Prostate gland (tissue), 2 donors: ENCODE measurements at places on chromosomes 2 and 18.

DNA sequence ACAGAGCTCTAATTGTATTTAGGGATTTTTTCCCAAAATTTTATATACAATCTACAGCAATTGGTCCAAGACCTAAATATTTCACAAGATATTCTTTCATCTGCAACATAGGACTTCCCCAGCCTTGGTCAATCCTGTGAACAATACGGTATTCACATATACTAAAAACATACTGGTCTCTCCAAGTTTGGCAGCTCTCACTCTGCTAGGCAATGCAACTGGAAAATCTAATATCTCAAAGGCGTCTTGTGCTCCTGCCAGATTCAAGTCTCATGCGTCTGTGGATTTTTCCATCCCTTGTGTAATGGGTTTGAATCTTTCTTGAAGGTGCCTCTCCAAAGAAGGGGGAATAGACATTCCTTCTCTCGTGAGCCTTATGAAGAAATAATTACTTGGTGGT, 27.4 kb upstream of the MBOAT2 start:
- DNase-seq, result no peak

DNA sequence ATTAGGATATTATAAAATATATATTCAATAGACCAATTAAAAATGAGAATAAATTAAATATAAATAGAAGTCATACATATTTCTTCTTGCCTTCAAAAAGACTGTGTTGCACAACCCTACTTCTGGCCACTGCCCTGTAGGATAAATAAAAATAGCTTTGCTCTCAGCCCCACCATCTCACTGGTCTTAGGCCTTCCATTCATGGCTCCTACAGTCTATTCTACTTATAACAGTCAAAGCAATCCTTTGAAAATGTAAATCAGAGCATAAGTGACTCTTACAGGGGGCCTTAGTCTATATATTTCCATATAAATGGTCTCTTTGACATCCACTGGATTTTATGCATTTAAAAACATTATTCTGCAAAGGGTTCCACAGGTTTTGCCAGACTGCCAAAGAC, 72.9 kb downstream of the KLF7 start:
- no peak for DNase-seq

- peak; percentile 13 for DNase-seq
These were observed 44.1 kb downstream of the GATA6 start for GRCh38 chr18:22213333-22213973.

- no peak for DNase-seq
These were observed 8.2 kb downstream of the ACTR3 start for GRCh38 chr2:113898081-113898480.

GRCh38 chr2:85181134-85181631, 48.0 kb downstream of the TCF7L1 start:
- no peak for DNase-seq

DNA sequence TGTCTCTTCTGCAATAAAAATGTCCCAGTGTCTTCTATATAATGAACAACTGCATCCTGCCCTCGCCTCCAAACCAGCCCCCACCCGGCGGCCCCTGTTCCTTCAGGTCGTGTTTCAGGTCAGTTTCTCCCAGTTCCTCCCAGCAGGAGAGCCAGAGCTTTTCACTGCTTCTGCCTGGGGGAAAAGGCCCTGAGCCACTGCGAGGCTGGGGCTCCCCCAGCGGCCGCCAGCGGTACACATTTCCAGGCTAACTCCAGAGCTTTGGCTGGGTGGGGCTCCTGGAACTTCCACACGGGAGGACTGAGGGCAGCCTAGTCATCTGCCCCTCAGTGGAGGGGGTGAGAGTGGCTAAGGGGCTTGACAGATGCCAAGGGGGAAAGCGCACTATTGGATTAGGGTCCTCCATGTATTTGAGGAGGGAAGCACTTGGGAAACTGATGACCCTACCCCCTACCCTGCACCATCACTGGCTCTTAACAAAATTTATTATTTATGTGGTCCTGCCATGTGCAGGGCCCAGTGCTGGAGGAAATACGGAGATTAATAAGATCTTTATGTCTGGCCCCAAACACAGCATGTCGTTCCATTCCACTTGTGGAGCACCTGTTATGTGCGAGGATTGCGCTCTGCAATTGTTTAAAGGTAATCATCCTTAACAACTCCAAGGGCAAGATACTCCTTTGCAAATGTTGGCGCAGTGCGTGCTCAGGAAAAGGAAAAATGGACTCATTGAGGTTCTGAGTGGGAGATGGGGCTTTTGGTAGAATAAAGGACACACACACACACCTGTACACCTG, 17.3 kb upstream of the CYS1 start:
- peak; percentile 34 for DNase-seq

DNA sequence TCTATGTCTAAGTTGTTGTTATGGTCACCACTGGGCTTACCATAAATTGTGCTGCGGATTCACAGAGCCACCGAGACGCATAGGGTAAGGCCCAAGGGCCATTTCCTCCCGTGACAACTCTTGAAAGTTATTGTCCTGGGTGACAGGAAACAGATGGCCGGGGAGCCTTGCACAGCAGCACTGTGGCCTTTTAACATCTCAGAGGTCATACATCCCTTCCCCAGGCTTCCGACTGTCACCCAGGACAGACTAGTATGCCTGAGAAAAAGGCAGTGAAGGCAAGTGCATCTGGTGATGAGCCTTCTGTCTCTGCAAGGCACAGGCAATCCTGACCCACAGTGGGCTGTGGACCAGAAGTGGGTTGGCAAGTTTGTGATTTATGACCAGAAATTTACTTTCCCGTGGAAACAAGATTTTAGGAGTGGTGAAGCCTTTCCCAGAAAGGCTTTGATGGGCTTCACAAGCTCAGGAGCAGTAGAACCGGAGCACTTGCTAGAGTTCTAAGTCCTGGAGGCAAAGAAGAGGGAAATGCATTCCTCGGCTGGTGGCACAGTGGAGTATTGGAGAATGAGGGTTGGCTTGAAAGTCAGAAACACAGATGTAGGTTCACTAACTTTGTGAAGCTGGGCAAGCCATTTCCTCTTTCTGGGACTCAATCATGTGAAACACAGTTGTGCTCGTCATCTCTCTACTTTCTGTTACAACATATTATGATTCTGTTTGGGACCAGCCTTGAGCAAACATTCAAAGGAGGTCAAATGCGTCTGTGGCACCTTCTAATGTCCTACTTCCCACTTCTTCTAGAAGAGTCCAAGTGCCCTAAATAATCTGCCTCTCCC, 2.0 kb upstream of the CAPN14 start:
- DNase-seq, result no peak

GRCh38 chr2:78020491-78020890, 498.3 kb upstream of the LRRTM4 start:
- no peak for DNase-seq

DNA sequence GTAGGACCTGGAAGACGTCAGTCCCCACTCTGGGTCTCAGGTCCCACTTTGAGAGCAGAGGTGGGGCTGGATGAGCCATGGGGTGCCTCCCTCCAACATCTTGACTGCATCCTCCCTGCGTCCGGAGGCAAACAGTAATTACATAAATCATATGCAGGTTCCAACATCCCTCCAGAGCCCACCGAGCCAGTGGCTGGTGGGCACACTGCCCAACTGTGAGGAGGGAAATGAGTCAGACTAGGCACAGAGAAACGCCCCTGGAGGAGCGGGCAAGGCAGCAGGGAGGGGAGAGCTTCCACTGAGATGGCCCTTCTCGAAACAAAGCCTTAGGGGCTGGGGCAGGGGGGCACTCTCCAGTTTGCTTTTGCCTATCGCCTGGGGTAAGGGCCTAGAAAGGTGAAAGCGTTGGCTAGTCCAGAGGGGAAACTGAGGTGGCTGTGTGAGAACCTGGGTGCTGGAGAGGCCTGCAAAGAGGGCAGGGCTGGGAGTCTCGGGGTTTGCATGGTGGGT, 168.2 kb upstream of the MYCN start:
- no peak for DNase-seq

- DNase-seq, result no peak
These were observed 41.0 kb downstream of the ROCK2 start for GRCh38 chr2:11303290-11304013.

DNA sequence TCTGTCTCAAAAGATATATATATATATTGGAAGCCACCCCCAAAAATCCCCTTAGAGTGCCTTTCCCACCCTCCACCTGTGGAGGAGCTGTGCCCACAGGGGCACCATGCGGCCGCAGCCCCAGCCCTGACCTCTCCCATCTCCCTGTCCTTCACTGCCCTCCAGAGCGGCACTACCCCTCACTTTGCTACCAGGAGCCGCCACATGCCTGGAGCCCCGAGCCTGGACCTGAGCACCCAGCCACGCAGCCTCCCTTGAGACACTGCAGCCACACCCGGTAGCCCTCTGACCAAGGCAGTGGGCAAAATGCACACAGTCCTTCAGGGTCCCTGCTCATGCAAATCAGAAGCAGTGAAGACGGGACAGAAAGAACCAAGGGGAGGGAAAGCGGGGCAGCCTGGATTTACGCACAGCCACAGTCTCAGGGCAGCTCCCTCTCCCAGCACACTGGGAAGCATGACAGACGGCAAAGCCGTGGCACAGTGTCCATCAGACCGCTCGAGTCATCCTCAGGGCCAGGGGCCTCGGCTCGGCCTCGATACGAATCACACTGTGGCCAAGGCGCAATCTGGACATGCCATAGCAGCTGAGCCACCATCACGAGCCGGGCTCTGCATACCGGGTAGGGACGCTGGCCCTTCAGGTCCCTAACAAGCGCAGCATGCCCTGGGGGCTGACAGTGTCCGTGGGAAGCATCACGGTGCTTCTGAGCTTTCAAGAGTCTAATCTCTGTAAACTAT, 10.1 kb downstream of the HDAC4 start:
- no peak for DNase-seq
